Epithelial cell of proximal tubule (primary cell): ENCODE measurements at places on chromosomes 16 and 17.
A peak's percentile ranks its signal among the peaks of the same experiment; 100 is the strongest.

- DNase-seq = no peak
These were observed 30.5 kb downstream of the MGRN1 start for GRCh38 chr16:4654964-4655590.

DNA sequence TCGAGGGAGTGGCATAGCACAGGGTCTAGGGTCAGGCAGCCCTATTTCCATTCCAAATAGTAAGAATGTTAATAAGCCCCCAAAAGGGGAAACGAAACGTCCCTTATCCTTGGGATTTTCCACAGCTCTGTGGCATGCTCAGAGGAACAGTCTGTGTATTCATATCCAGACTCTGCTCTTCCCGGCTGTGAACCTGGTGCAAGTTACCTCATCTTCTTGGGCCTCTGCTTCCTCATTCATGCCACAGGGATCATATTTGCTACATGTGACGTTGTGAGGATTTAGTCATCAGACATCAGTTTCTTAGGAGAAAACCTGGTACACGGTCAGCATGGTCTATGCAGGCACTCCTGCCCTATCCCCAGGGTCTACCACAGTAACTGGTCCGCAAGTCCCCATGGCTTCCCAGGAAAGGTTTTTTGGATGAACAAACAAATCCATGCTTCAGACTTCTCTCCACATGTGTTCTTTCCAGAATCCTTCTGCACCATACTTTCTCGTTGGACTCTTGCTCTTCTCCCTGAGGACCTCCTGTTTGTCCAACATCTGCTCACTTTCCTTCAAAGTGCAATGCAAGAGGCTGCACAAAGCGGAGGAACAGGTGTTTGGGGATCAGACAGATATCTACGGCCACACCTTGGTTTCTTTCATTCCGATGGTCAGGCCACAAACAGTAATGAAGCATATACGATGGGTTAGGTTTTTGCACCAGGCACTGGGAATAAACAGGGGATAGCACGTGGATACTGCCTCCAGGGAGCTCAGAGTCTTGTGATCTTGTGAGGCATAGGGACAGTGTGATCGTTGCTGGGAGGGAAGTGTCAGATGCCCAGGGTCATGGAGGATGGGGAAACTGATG is 17.7 kb downstream of the GLP2R start:
- no peak for DNase-seq

DNA sequence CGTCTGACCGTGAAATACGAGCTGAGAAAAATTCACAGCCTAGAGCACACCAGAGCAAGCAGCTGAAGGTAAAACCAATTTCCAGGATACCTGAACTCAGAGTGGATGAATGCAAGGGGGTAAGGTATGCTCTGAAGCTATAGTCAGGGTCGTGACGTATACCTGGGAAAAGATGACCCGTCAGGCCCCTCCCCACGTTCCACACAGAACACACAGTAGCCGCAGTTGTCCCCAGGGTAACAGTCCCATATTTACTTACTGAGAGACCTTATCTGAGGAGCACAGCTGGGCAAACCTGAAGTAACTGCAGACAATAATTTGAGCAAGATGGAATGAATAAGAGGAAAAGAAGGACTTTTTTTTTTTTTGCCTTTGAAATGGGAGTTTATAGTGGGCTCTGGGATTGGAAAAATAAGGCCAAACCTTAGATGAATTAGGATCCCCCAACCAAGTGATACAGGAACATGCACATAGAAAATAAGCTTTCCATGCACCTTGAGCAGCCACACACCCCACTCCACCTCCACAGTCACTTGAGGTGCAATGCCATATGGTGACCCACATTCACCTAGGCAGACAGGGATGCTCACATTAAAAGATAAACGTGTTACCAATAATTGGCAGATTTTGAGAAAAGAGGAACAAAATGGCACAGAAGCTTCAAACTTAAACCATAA is 38.0 kb downstream of the ABCA6 start:
- no peak for DNase-seq

- DNase-seq = no peak
These were observed 108.0 kb upstream of the CIBAR2 start for GRCh38 chr16:85220125-85220839.

- no peak for DNase-seq
These were observed 13.7 kb upstream of the KCNJ12 start for GRCh38 chr17:21362331-21362931.

DNA sequence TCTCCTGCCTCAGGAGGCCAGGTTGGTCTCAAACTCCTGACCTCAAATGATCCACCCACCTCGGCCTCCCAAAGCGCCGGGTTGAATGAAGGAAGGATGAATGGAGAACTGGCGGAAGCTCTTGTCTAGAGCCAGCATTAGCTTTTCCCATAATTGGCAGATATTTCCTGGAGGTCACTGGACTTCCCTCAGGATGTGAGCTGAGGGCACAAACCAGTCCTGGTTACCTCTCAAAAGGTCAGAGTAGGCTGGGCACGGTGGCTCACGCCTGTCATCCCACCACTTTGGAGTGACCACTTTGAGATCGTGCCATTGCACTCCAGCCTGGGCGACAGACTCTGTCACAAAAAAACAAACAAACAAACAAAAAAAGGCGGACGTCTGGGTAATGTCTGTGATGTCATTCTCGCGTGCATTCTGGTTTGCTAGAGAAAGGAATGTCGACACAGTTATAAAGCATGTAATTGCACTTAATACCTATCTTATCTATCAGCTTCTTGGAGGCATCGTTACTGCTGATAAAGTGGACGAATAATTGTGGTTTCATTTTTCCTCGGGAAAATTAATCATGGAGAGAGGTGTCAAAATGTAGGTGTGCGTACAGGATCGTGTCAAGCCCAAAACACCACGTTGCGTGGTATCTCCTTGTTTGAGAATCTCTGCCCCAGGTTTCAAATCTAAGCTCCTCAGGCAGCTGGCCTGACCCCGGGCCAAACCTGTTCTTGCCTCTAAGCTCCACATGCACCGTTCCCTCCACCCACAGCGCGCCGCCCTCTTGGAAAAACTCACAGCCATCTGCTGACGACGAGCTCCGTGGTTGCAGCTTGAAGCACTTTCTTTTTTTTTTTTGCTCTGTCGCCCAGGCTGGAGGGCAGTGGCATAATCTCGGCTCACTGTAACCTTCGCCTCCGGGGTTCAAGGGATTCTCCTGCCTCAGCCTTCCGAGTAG is 6.4 kb upstream of the CRK start:
- no peak for DNase-seq

DNA sequence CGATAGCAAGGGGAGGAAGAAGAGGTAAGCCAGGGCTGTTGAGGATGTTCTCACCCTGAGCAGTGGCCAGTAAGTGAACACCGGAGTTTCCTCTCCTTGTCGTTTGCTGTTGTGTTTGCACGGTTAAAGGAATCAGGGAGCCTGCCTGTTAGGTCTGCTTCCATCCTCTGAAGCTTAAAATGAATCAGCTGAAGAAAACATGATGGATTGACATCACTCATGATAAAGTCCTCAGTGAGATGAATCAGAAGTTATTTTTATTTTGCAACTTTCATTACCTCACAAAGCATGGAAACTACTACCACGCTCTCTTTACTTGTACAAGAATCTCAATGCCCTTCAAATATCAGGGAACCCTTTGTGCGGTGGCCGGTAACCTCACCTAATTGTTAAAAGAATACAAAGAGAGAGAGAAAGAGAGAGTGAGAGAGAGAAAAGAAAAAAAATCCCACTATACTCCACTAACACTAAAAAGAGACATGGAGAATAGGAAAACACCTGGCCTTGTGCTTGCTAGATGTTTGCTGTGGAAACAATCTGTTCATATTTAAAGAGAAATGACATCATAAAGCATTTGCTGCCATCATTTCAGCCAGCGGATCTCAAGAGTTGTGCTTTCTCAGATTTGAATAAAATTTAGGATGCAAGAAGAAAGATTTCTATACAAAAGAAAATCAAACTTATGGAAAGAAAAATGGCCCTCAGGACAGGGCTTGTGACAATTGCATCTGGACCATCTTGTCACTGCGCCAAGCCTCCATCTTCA is 441.6 kb upstream of the SALL1 start:
- peak; percentile 43 for DNase-seq

- DNase-seq = no peak
These were observed 12.1 kb downstream of the THRA start for GRCh38 chr17:40074871-40075200.

DNA sequence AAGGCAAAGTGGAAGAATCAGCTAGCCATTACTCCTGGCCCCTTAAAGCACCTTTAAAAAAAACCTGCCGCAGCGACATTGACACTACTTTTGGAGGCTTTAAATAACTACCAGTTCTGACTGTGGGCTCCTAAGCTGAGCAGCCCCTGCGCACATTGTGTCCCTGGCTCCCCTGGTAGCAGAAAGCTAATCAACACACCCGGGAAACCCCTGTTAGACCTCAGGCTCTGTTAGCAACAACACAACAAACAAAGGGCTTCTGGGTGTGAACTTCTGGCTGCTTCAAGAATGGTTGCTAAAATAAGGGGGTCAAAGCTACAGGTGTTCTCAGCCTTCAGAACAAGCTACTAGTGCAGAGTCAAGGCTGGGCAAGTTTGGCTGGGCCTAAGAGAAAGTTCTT is 83.6 kb downstream of the TMEM100 start:
- no peak for DNase-seq

GRCh38 chr17:14797801-14798200 is 467.3 kb downstream of the PMP22 start:
- no peak for DNase-seq

DNA sequence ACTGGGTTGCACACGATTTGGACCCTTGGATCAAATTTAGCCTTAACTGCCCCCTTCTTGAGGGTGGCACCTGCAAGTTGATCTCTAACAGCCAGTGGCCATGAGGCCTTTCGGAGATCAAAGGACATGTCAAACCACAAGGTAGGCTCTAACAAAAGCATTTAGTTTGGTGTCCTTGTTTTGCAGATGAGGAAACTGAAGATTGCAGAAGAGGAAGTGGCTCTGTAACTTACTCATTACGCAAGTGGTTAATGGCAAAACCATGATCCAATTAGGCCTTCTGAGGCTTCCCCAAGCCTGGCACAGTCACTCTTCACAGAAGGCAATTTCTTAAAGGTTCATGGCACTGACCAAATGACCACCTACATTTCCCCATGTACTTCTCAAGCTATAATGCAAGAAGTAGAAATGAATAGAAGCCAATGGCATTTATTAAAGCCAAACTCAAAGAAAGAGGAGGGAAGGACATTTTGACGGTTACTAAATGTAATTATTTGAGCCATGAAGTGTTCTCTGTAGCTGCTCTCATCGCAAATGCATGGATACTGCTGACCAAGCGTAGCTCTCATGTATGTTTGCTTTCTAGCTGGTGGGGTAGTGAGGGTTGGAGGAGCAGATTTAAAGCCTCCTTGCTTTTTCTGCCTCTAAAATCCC is 32.8 kb upstream of the ABCC12 start:
- peak; percentile 25 for DNase-seq

DNA sequence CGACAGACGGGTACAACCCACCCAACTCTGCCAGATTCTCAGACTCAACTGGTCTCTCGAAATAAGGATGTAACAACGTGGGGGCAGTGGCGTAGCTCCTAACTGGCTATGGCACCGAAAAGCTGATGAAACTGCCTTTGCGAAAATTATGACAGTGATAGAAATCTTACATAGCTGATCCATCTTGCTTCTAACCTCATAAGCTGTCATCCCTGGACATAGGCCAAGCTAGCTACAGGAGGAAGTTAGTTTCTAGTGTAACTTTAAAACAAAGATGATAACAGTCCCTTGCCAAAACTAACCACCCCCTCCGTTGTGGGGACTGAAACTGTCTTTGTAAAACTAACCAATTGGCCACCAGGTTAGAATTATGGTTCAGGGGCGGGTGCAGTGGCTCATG is 220.1 kb downstream of the SLC39A11 start:
- DNase-seq = no peak

GRCh38 chr16:78611318-78611717 is 511.9 kb downstream of the WWOX start:
- no peak for DNase-seq

GRCh38 chr16:51922476-51922875 is 624.5 kb downstream of the TOX3 start:
- DNase-seq = no peak

- no peak for DNase-seq
These were observed 10.9 kb downstream of the ARHGEF15 start for GRCh38 chr17:8320990-8321389.

GRCh38 chr16:12612598-12613101 is 191.0 kb downstream of the CPPED1 start:
- DNase-seq = peak; percentile 96

GRCh38 chr17:63694229-63694949 is 5.5 kb downstream of the LIMD2 start:
- no peak for DNase-seq

DNA sequence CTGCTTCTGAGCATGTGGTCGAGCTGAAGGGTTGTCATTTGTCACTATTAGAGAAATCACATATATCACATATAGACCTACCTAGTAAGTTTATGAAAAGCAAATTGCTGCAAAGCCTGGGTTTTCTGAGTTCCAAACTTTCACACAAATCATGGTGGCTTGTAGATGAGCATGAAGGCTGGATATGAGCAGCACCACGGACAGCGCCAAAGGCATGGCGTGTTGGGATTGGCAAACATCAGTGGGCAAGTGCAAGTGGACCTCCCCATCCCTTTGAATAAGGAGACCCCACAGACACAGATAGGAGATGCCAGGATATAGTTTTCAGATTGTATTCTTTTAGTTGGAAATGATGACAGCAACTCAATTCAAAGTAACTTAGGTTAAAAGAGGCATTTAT is 77.6 kb upstream of the CACNG3 start:
- no peak for DNase-seq

GRCh38 chr17:71828182-71828596 is 292.6 kb upstream of the SOX9 start:
- DNase-seq = no peak

DNA sequence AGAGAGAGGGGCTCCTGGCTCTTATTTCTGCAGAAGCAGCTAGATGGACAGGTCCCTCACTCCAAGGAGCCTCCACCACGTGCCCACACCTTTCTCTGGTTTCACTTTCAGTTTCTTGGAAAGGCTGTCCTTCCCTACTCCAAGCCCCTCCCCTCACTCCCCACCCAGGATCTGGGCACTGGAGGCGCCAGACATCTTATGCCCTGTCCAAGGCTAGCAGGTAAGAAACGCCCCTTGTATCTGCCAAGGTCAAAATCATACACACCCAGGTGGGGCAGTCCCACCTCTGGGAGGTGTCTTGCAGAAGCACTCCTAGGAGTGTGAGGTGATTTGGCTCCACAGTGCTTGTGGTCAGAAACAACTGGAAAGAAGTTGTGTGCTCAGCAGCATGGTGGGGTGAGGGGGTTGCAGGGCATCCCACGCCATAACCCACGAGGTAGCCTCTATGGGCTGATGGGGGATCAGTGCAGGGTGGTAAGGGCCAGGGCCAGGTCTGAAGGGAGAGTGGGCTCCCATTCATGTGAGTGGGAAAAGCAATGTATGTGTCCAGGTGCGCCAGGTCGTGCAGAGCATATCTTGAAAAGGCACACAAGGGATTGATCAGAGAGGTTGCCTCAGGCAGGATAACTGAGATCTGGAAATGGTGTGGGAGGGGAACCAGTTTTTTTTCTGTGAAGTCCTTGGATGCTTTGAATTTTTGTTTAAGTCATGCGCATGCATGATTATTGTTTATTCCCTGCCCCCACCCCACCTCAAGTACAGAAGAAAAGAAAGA is 31.8 kb upstream of the PRM1 start:
- DNase-seq = no peak
